Esophagus squamous epithelium (tissue), 5 donors: ENCODE measurements at places on chromosomes 13 and 19.

DNA sequence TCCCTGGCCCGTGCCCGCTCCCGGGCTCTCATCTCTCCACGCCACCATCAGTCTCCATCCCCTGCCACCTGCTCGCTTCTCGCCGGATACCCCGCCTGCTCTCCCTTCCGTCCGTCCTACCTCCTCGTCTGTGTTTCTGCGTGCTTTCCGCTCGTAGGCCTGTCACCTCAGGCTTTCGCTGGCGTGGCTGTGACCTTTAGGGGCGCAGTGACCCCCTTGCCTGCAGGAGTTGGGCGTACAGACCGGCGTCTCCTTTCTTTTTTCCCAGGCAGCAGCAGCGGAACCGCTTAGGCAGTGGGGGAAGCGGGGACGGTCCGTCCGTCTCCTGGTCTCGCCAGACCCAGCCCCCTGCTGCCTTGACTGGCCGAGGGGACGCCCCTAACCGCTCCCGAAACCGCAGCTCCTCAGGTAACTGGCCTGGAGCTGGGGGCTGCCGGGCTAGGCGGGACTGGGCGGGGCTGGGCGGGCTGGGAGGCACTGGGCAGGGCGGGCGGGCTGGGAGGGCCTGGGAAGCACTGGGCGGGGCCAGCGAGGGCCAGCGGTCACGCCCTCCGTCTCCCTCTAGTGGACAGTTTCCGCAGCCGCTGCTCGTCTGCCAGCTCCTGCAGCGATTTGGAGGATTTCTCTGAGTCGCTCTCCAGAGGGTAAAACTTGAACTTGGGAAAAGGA is 6.3 kb downstream of the PGLYRP1 start:
- DNase-seq: no peak

DNA sequence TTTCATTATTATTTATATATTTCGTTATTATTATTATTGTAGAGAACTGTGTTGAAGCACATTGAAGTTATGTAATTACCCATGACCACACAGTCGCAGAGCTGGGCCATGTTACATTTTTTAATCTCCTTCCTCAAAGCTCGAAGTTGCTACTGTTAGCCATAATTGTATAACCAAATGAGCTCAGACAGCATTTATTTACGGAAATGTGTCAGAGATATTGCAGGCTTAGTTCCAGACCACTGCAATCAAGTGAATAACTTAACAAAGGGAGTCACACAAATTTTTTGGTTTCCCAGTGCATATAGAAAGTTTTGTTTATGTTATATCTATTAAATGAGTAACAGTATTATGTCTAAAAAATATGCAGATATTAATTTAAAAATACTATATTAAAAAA is 147.1 kb upstream of the SLITRK1 start:
- no peak for DNase-seq

DNA sequence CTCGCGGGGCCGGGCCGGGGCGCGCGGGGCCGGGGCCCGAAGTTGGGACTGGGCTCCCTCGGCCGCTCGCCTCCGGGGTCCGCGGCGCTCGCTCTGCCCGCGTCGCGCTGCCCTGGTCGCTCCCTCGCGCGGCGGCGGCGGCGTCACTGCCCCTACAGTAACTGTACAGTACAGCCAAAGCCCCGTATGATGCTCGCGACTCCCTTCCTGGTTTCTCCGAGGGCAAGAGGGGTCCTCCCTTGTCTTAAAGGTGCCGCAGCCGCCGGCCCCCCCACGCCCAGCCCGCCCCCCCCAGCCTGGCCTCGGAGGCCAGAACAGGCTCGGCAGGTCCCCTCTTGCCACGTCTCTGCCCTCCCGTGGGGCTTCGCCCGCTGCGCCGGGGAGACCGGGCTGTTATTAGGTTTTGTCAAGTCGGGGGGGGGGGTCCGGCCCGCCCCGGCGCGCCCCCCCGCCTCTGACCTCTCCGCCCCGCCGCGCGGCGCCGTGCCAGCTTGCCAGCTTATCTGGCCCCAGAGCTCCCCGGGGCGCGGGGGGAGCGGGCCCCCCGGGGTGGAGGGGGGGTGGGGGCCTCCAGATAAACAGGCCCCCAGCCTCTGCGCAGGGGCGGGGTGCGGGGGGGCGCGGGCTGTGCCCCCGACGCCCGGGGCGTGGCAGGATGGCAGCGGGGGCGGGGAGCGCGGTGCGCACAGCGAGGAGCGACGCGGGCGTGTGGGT is at the start of gene ZBTB7A:
TSS of gene ZBTB7A (minus strand) at position 218 of the 714 bp plus-strand sequence. CDS start 11,667 bp downstream, outside the sequence.
- DNase-seq: peak; percentile 73

GRCh38 chr19:56350416-56351045 is 35.9 kb upstream of the ZSCAN5A start:
- DNase-seq: no peak

DNA sequence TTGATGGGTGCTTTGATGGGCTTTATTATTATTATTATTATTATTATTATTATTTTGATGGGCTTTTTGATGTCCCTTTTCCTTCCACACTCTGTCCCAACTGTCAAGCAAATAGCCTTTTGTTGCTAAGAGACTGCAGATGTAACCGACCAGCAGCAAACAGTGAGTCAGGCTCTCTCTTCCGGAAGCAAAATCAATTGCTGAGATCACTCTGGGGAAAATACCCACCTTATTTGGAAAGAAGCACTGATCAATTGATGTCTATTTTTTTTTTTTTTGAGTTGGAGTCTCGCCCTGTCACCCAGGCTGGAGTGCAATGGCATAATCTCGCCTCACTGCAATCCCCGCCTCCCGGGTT is 2.9 kb downstream of the LDLR start:
- no peak for DNase-seq
